T-helper 9 cell (primary cell): ENCODE measurements at places on chromosomes 1 and 21.

GRCh38 chr1:42380586-42381279 lies at the start of gene RIMKLA:
TSS of gene RIMKLA (plus strand) at chr1:42380792. CDS start at chr1:42380935, 143 bp downstream.
- DNase-seq = peak; percentile 15

DNA sequence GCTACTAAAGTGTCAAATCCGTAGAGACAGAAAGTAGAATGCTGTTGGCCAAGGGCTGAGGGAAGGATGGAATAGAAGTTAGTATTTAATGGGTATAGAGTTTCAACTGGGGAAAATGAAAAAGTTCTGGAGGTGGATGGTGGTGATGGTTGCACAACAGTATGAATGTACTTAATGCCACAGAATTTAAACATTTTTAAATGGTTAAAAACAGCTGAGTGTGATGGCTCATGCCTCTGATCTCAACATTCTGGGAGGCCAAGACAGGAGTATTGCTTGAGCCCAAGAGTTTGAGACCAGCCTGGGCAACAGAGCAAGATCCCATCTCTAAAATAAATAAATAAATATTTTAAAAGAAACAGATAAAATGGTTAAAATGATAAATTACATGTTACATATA lies 44.5 kb downstream of the PIK3R3 start:
- DNase-seq = no peak

DNA sequence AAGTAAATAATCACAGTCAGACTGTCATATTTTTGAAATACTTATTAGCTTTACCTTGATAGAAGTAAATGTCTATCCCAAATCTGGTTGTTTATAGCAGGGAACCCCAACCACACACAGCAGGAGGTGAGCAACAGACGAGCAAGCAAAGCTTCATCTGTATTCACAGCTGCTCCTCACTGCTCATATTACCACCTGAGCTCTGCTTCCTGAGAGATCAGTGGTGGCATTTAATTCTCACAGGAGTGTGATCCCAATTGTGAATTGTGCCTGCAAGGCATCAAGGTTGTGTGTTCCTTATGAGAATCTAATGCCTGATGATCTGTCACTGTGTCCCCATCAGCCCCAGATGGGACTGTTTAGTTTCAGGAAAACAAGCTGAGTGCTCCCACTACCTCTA lies 104.3 kb downstream of the GPATCH2 start:
- no peak for DNase-seq

GRCh38 chr1:198620218-198620617 lies 18.6 kb upstream of the PTPRC start:
- DNase-seq = no peak

GRCh38 chr1:52523376-52523775 lies 29.5 kb downstream of the TUT4 start:
- DNase-seq = no peak

DNA sequence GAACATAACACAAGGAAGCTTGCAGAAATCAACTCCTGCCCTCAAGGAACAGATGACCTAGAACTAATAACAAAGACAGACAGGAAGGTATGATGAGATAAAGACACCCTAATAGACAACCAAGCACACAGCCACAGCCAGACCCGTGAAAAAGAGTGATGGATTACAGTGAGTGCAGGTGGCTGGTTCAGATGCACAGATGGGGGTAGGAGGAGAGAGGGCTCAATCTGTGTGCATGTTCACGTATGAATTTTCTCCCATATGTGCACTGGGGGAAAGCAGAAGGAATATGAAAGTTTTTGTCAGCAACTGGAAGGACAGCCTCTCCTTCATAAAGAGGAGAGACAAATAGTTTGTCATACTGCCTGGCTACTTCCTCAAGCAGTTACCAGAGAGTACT lies 367.1 kb downstream of the PBX1 start:
- no peak for DNase-seq

GRCh38 chr1:8545078-8545477 lies 227.2 kb downstream of the SLC45A1 start:
- DNase-seq = no peak

- no peak for DNase-seq
Measured at GRCh38 chr1:90534116-90534515, 183.0 kb downstream of the BARHL2 start.

GRCh38 chr21:16028142-16028541 lies 298.4 kb downstream of the USP25 start:
- no peak for DNase-seq

GRCh38 chr1:1109743-1110142 lies 6.1 kb downstream of the C1orf159 start:
- DNase-seq = no peak

- DNase-seq = no peak
Measured at GRCh38 chr1:67314696-67315095, 7.0 kb downstream of the IL12RB2 start.

- DNase-seq = no peak
Measured at GRCh38 chr1:179831852-179832699, 45.5 kb downstream of the TOR1AIP2 start.

DNA sequence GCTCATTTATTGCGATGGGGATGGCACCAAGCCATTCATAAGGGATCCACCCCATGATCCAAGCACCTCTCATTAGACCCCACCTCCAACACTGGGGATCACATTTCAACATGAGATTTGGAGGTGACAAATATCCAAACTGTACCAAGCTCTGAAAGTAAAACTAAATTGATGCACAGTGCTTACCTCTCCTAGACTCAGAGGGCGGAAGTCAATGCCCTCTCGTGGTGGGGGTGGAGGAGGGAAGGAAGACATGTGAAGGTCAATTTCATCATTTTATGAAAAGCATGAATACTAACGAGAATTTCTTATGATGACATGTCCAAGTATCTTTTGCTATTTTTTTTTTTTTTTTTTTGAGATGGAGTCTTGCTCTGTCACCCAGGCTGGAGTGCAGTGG lies 120.0 kb downstream of the PGBD5 start:
- DNase-seq = no peak

GRCh38 chr1:217370757-217371156 lies 260.1 kb downstream of the GPATCH2 start:
- no peak for DNase-seq

DNA sequence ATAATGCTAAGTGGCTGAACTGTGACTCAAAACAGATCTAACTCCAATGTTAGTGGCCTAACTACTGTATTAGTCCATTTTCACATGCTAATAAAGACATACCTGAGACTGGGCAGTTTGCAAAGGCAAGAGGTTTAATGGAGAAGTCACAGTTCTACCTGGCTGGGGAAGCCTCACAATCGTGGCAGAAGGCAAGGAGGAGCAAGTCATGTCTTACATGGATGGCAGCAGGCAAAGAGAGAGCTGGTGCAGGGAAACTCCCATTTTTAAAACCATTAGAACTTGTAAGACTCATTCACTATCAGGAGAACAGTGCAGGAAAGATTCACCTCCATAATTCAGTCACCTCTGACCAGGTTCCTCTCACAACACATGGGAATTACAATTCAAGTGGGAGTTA lies 79.7 kb upstream of the CACYBP start:
- DNase-seq = no peak

DNA sequence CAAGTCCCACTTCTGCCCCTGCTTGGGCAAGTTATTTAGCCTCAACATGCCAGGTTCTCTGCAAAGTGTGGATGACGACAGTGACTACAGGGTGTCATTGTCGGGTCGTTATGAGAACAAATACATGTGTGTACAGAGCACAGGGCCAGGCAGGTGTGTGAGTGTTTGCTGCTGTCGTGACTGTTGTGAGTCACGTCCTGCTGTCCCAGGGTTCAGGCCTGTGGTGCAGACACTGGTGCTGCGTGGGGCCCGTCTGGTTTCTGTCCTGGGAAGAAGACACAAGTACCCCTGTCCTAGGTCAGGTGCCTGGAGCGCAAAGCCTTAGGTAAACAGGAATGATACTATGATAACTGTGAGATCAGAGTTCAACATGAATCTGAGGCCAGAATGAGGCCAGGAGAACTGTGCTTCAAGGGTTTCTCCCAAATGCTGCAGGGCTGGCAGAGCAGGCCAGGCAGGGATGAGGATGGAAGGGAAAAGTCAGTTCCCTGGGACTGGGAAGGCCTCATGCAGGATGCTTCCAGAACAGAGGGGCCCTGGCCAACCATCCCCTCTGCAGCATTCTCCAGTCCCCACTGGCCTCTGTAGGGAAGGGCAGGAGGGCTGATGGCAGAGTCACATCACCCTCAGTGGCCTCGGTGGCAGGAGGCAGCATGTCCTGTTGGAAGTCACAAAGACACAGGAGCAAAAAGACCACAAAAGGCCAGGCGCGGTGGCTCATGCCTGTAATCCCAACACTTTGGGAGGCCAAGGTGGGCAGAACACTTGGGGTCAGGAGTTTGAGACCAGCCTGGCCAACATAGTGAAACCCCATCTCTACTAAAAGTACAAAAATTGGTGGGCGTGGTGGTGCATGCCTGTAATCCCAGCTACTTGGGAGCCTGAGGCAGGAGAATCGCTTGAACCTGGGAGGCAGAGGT lies 15.7 kb downstream of the GPR157 start:
- DNase-seq = no peak

- DNase-seq = no peak
Measured at GRCh38 chr1:202235003-202235660, 41.5 kb downstream of the LGR6 start.
